ENCODE measurements at places on chromosomes 13 and 19.

GRCh38 chr19:33703821-33704220 is 82.1 kb downstream of the CHST8 start:
- no peak for DNase-seq

- no peak for DNase-seq
Observed at GRCh38 chr13:62331384-62331783, 915.7 kb upstream of the PCDH20 start.

DNA sequence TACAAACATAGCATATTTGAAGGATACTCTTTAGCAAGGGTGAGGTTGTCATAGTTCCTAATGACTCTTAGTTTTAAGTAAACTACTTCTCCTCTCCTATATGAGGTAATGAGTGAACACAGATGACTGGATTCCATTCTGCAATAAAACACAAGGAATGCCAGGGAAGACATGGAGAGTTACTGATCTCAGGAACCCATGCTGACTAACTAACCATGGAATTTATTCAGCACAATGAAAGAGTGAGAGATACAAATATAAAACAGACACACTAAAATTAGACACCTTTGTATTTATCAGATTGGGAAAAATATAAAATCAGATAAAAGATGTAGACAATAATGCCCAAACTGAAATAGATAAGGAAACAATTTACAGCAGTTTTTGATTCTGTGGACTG is 1525.9 kb upstream of the SLC10A2 start:
- DNase-seq, result no peak

DNA sequence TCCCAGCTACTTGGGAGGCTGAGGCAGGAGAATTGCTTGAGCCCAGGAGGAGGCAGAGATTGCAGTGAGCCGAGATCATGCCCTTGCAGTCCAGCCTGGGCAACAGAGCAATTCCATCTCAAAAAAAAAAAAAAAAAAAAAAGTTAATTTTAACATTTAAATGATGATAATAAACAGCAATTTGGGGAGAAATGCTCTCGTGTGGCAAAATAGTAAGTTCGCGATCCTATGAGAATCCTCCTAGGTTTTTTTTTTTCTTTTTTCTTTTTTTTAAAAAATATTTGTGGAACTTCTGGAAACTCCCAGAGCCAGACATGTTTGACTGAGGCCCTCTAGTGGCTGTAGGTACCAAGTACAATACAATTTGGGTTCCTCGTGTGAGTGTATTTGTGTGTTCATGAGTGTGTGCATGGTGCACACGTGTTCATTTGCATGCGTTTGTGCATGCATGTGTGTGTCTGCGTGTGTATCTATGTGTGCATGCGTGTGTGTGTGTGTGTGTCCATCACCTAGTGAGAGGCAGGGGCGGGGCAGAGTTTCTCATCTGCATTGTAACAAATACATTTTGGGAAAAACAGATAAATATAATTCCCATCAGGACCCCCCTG is 31.2 kb downstream of the TMPRSS9 start:
- peak; percentile 84 for DNase-seq

GRCh38 chr19:41219924-41220567 is 1.0 kb downstream of the AXL start:
- no peak for DNase-seq

DNA sequence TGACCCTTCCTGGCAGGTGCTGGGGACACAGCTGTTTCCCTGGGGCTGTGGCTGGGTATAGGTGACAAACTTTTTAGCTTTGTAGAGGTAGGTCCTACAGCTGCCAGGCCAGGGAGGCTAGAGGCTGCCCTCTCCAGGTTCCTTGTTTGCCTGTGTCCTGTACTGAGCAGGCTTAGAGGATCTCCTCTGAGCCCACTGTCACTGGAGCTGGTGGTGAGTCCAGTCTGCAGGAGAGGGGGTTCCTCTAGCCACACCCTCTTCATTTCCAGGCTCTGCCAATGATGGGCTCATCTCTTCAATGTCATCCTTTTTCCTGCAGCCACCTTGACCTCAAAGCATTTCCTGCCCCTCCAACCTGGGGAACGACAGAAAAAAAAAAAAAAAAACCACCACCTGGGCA is 12.6 kb upstream of the RAB11B start:
- no peak for DNase-seq

DNA sequence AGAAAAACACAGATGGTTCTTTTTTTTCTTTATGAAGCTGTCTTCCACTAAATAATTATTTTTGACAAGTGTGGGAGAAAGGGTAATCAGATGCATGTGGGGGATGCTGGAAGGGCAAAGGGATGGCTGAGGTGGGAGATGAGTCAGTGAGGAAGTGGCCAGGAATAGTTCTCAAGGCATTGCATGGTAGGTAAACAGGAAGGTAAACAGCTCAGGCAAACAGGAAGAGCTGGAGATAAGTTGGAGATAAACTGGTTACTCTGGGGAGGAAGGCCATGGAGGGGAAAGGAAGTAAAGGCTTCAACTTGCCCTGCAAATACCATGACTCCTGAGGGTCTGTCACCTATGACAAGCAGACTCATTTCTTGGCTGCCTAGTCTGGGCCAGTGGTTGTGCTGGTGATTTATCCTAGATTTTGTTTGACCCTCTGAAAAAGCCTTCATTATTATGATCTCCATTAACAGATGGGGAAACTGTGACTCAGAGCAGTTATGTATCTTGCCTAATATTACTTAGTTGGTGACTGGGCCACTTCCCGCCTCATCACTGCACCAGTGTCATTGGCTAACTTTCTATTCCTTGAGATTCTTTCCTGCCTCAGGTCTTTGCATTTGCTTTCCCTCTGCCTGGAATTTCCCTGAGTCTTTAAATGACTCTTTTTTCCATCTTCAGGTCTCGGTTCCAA is 17.1 kb downstream of the ACTL9 start:
- no peak for DNase-seq

GRCh38 chr19:50497022-50497405 is 14.0 kb downstream of the JOSD2 start:
- no peak for DNase-seq

DNA sequence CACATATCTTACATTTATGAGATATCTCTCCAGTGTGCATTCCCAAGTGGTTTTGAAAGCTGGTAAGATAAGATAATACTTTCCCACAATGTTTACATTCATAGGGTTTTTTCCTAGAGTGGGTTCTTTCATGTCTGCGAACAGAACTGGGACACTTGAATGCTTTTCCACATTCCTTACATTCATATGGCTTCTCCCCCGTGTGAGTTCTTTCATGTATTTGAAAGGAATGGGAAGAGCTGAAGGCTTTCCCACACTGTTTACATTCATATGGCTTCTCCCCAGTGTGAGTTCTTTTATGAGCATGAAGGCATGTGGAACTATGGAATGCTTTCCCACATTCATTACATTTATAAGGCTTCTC is 19.7 kb downstream of the ZNF433 start:
- no peak for DNase-seq

DNA sequence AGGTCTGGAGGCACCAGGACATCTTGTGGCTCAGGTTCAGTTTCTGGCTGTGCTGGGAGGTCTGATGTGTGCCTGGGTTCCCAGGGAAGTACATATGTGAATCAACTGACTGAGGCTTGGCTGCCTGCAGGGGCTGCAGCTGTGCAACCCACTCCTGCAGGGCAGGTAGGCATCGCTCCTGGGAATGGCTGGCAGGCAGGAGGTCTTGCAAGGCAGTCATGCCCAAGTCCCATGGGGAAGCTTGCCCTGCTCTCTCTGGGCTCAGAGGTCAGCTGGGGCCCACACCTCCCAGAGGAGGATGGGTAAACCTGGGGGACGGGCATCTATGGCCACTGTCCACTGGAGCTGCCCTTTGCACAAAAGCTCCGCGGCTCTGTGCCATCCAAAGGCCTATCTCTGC is 1141.8 kb downstream of the SLITRK1 start:
- DNase-seq, result no peak

- no peak for DNase-seq
Observed at GRCh38 chr13:49457221-49457620, 13.1 kb downstream of the SETDB2 start.

- DNase-seq, result peak; percentile 14
Observed at GRCh38 chr13:21012211-21012610, 49.2 kb downstream of the LATS2 start.

- no peak for DNase-seq
Observed at GRCh38 chr19:31317570-31317969, 31.7 kb downstream of the TSHZ3 start.

- DNase-seq, result no peak
Observed at GRCh38 chr19:916645-917322, 349 bp upstream of the KISS1R start.

GRCh38 chr19:48815870-48816501 is 5.2 kb upstream of the BCAT2 start:
- peak; percentile 26 for DNase-seq

DNA sequence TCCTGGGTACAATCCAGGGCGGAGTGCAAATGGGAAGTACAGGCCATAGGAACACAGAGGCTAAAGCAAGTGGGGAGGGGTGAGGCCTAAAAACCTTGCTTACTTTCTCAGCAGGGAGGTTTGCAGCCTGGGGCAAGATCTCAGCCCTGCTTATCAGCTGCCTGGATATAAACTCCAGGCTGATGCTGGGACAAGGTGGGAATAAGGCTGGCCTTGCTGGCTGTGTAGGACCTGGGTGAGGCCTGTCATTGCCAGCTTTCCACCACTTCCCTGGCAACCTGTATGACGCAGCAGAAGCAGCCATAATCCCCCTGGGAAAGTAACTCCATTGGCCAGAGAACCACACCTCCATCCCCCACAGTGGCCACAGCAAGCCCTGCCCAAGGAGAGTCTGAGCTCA is 279.1 kb upstream of the ATXN8OS start:
- DNase-seq, result no peak
